ENCODE measurements at places on chromosomes 2 and 18.

DNA sequence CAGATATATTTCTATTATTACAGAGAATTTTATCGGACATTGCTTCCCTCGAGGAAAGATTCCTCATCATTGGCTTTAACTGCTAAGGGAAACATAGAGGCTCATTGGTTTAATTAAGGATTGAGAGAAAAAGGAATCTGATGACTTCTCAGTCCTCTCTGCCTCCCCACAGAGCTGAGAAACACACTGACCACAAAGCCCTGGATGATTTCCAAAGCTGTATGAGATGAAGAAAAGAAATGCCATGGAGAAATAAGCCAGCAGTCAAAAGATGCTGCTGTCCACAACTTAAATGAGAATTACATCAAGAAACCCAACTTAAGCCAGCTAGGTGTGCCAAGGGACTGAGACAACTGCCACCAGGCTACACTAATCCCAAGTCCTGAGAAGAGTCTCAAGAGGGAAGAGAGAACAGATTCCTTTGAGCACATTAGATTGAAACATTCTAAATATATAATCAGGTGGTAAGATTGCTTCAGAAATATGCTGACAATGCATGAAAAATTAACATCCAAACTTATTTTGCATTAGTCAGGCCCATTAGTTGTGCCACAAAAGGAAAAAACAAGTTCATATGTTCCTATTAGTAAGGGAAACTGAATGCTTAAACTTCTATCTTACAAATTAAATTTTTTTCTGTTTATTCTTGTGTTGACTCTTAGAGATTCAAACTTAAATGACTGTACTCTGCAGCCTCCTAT, 308.1 kb upstream of the CYRIA start:
- peak; percentile 26 for DNase-seq

DNA sequence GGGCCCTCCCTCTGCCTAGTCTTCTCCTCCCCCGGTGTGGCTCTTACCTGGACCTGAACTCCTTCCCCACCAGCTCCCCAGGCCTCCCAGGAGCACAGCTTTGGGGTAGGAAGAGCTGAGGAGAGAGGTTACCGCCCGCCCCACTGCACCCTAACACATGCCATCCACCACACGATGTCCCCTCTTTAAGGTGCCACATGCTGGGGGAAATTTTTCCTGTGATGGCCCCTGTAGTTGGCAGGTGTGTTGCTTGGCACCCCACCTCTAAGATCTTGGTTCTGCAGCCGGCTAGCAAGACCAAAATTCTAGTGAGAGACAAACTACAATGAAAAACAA, 6.9 kb upstream of the TEX261 start:
- DNase-seq: no peak

DNA sequence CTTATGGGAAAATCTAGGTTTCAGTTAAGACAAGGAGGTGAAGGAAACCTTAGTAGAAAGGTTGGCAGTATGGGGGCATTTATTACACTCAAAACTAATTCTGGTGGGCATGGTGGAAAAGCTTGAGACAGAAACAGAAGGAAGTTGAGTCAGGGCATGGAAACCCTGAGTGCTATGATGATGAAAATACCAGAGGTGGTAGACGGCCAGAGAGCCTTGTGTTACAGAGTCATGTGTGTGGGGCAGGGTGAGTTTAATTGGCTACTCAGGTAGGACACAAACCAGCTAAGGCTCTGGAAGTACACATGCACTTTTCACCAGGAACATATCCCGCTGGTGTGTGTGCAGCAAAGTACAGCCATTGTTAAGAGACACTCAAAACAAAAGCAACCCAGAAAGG, 20.7 kb upstream of the FAM136A start:
- DNase-seq: no peak

DNA sequence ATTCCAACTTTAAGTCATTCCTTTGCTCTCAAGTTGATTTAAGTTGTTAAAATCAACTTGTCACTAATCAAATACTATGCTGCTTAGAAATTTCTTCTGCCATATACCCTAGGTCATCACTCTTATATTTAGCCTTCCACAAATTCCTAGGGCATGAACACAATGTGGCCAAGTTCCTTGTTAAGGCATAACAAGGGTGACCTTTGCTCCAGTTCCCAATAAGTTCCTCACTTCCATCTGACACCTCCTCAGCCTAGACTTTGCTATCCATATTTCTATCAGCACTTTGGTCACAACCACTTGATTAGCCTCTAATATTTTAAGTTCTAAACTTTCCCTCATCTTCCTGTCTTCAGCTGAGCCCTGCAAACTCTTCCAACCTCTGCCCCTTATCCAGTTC, 9.9 kb upstream of the TMEM37 start:
- no peak for DNase-seq

DNA sequence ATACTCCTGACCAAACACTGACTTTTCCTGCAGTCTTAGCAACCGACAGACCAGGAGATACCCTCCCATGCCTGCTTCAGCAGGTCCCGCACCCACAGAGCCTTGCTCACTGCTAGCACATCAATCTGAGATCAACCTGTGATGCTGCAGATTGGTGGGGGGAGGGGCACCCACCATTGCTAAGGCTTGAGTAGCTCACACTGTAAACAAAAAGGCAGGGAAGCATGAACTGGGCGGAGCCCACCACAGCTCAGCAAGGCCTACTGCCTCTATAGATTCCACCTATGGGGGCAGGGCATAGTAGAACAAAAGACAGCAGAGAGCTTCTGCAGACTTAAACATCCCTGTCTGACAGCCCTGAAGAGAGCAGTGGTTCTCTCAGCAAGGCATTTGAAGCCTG, 109.7 kb downstream of the SP100 start:
- DNase-seq: no peak

DNA sequence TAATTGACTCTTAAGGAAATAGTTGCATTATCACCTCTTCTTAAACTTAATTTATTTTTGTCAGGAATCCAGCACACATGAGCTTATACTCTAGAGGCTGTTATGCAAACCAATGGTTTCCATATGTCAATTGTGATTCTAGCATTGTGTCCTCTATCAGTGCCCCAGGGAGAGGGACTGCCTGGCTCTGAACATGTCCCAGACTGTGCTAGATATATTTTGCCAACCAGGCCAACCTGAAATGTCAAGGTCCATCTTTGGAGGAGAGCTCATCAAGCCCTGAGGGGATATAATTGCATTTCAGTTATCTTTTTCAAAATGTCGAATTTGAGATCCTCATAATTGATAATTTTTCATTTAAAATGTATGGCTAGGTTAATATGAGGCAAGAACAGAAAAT, 34.2 kb downstream of the HNMT start:
- no peak for DNase-seq

GRCh38 chr2:217160103-217160743, 300.4 kb upstream of the TNP1 start:
- no peak for DNase-seq

- DNase-seq: no peak
Measured at GRCh38 chr2:214674278-214674677, 135.2 kb downstream of the BARD1 start.

- no peak for DNase-seq
Measured at GRCh38 chr18:9333441-9334328, 888 bp upstream of the TWSG1 start.

- no peak for DNase-seq
Measured at GRCh38 chr18:2513616-2514015, 57.7 kb downstream of the METTL4 start.

DNA sequence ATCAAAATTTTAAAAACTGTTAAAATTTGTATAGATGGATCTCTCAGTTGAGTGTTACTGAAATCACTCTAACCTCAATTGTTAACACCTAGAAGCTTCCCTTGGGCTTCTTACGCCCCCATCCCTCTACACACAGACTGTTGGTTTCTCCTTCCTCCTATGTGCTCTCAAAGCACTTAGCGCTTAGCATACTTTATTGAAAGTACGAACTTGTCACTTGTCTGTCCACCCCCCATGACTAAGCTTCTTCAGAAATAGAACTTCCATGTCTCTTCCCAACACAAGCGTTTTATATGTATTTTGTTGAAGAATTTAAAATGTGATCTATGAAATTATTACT, 441 bp downstream of the MPHOSPH10 start:
- no peak for DNase-seq

GRCh38 chr2:42996528-42996927, 204.1 kb upstream of the HAAO start:
- no peak for DNase-seq

DNA sequence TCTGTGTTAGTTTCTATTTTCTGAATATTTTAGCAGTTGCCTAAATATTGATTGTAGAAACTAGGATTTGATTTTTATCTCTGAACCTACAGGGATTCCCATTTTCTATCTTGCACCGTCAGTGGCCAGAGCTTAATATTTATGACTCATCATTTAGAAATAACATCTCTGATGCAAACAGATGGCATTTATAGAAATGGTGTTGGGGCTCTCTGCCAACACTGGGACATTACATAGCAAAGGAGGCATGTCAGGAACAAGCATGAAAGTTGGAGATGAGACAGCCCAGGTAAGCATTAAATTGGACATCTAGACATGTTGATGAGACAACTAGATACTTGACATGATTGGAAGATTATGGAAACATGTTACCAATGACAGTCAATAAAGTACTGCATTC, 165.3 kb upstream of the SYT4 start:
- DNase-seq: no peak

- DNase-seq: no peak
Measured at GRCh38 chr2:219946529-219946928, 319.1 kb downstream of the SLC4A3 start.

GRCh38 chr2:45859682-45860081, 208.2 kb downstream of the PRKCE start:
- DNase-seq: no peak

- no peak for DNase-seq
Measured at GRCh38 chr2:238296638-238297457, 8.4 kb upstream of the PER2 start.

DNA sequence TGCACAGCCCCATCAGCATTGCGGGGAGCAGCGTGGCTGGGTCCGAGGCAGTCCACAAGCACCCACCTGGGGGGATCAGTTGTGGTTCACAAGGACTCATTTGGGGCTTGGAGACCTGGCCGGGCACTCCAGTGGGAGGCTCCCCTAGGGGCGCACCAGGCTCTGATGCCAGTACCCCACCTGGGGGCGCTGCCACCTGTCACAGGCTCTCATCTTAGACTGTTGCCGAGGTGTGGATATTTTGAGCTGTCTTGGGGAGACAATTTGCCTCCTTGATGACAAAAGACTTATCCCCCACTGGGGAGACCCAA, 3.0 kb downstream of the ADRA2B start:
- no peak for DNase-seq

GRCh38 chr18:63619661-63620060, 24.4 kb downstream of the SERPINB4 start:
- no peak for DNase-seq

- DNase-seq: no peak
Measured at GRCh38 chr2:121796239-121796638, 40.8 kb downstream of the TSN start.

DNA sequence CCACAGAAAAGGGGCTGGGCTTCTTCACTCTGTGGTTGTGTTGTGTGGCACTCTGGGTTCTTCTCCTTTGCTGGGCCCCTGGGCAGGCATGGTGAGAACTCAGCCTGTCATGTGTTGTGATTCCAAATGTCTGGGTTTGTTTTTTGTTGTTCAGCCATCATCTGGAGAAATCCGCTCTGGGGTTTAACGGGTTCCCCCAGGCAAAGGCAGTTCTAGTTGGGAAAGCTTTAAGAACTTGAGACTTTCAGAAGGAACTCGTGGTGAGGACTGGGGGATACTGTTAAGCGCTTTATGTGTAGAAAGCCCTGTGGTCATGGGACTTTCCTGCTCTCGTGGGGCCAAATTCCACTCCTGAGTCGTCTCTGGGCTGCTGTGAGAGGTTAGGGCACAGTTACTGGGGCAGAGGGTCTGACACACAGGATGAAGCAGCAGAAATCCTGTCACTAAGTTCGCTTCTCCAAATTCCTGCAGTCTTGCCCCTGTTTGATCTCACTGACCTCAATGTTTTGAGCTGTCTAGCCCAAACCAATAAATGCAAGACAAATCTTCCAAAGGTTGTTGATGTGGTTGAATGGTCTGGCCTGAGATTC, 87.7 kb downstream of the RAPGEF4 start:
- no peak for DNase-seq
